ENCODE measurements at places on chromosomes 6 and 20.

- no peak overlapping the region for H3K4me3 ChIP-seq
- no peaks in the 10 kb centered on the region for H3K36me3 ChIP-seq
- no peaks in the 10 kb centered on the region for H3K27me3 ChIP-seq
- no peaks in the 10 kb centered on the region for H3K4me1 ChIP-seq
Observed at GRCh38 chr6:3426927-3427686, 29.7 kb downstream of the SLC22A23 start.

- no peaks in the 10 kb centered on the region for H3K27me3 ChIP-seq
- H3K27ac ChIP-seq = no peak overlapping the region
- H3K36me3 ChIP-seq = no peaks in the 10 kb centered on the region
Observed at GRCh38 chr6:41531591-41532582, 14.3 kb upstream of the FOXP4 start.

GRCh38 chr20:63226042-63226943, 9.4 kb upstream of the BIRC7 start:
- H3K4me1 ChIP-seq = no peaks in the 10 kb centered on the region
- DNase-seq = peak; percentile 69
- no peaks in the 10 kb centered on the region for H3K36me3 ChIP-seq
- H3K27ac ChIP-seq = peak overlapping the region; percentile 33

DNA sequence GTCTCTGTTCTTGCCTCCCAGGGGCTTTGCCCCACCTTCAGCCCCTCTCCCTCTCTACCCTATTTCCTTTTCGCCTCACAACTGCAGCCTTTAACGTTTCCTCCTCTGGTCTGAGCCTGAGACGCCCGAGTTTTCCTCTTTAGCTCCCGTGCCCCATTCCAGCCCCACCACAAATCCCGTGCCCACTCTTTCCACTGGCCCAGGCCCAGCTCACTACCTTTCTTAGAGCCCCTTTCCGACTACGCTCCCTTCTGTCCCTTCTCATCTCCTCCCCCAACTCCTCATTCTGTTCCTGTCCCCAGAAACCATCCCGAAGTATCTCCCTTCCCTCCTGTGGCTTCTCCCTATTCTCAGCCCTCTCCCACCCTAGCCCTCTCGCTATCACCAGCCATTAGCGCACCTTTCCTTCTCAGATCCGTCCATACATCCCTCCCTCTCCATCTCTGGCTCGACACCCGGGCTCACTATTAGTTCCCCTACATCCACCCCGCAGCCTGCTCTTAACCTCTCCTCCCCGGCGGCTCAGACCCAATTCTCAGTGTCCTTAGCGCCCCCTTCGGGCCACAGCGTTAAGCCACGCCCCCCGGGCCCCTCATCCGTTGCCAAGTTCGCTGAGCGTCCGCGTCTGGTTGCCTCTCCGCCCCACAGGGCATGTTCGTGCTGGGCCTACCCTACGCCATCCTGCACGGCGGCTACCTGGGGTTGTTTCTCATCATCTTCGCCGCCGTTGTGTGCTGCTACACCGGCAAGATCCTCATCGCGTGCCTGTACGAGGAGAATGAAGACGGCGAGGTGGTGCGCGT, 2.7 kb downstream of the SLC32A1 start:
- H3K27me3 ChIP-seq = peaks cover 80% of the 10 kb centered on the region
- peak; percentile 94 for DNase-seq
- H3K36me3 ChIP-seq = no peaks in the 10 kb centered on the region
- no peak overlapping the region for H3K27ac ChIP-seq
- H3K4me3 ChIP-seq = no peak overlapping the region

DNA sequence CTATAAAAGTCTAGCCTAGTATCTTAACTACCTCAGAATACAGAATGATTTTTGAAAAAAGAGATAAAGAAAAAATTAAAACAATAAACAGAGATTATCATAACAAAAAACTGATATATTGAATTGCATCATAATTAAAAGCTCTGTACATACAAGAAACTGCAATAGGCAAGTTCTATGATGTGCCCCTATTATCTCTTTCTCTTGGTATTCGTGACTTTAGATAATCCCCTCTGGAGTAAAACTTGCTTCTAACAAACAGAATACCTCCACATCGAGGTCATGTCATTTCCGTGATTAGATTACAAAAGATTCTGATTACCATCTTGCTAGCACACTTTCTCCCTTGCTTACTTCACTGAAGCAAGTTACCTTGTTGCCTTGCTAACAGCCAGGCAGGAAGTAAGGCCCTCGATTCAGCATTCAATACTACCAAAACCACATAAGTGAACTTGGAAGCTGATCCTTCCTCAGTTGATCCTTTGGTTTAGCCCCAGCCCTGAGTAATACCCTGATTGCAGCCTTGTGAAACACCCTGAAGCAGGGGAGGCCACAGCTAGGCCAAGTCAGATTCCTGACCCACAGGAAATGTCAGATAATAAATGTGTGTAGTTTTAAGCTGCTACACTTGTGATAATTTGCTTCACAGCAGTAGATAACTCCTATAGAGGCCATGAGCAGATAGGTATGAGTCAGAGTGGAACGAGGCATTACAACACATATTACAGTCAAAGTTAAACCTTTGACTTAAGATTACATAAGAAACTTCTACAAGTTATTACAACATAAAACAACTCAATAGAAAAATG, 53.7 kb upstream of the TMX4 start:
- no peak overlapping the region for H3K27ac ChIP-seq
- no peaks in the 10 kb centered on the region for H3K36me3 ChIP-seq
- no peaks in the 10 kb centered on the region for H3K4me1 ChIP-seq
- H3K4me3 ChIP-seq = no peak overlapping the region
- no peaks in the 10 kb centered on the region for H3K27me3 ChIP-seq

GRCh38 chr6:38796850-38797249, 81.7 kb downstream of the DNAH8 start:
- no peaks in the 10 kb centered on the region for H3K27me3 ChIP-seq
- no peak for DNase-seq
- peaks cover 1% of the 10 kb centered on the region for H3K4me1 ChIP-seq
- H3K27ac ChIP-seq = no peak overlapping the region
- H3K36me3 ChIP-seq = no peaks in the 10 kb centered on the region

GRCh38 chr6:166438211-166438861, 55.6 kb upstream of the MPC1 start:
- H3K27me3 ChIP-seq = no peaks in the 10 kb centered on the region
- no peak overlapping the region for H3K4me3 ChIP-seq
- H3K36me3 ChIP-seq = no peaks in the 10 kb centered on the region
- H3K27ac ChIP-seq = no peak overlapping the region
- DNase-seq = no peak

DNA sequence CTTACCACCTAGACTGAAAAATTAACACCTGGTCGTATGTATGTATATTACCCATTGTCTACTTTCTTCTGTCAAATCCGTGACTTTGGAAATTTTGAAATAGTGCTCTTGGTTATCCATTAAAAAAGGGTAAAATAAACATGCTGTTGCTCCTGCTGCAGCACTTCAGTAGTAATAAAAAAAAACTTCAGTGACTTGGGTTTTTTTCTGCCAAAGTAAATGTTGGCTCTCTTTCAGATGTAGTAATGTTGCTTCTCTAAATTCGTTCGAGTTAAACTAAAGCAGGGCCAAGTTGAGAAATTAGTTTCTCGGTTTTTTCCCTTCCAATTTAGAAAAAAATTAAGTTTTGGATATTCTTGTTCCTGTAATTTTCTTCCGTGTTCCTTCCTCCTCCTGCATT, 34.2 kb downstream of the JARID2 start:
- H3K4me3 ChIP-seq = no peak overlapping the region
- H3K36me3 ChIP-seq = no peaks in the 10 kb centered on the region
- H3K27ac ChIP-seq = no peak overlapping the region
- no peak for DNase-seq

DNA sequence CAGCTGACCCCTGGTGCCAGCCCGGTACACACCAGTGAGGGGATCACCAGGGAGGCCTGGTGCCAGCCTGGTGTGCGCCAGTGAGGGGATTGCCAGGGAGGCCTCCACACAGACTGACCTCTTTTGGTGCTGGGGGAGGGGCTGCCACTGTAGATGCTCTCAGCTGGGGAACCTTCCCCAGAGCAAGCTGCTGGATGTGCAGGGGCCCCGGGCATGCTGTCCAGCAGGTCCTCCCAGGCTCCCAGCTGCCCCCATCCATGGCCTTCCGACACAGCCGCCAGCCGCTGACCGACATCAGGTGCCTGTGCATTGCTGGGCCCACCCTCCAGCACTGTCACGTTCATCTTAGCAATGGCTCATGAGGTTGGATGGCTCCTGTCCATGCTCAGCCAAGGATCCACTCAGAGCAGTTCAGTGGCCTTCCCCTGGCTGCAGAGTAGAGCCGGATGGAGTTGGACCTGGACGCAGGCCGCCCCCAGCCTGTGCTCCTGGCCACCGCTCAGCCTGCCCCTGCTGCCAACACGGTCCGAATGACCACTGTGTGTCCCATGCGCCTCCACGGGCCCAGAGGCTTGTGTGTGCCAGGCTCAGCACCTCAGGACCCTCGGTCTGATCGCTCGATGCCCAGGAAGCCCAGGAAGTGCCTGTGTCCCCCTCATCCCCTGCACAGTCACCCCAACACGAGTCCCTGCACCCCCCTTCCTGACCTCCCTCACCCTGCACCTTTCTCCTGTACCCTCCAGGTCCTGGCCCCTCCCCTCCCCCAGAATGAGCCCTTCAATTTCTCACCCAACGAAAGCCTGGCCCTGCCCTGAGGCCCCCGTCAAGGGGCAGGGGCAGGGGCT, 95.7 kb downstream of the YTHDF1 start:
- no peak overlapping the region for H3K27ac ChIP-seq
- no peaks in the 10 kb centered on the region for H3K4me1 ChIP-seq
- H3K27me3 ChIP-seq = no peaks in the 10 kb centered on the region
- no peak overlapping the region for H3K4me3 ChIP-seq

GRCh38 chr20:10501402-10501801, 66.3 kb downstream of the SLX4IP start:
- H3K4me3 ChIP-seq = no peak overlapping the region
- no peak overlapping the region for H3K27ac ChIP-seq
- H3K27me3 ChIP-seq = no peaks in the 10 kb centered on the region
- peaks cover 4% of the 10 kb centered on the region for H3K4me1 ChIP-seq
- H3K36me3 ChIP-seq = no peaks in the 10 kb centered on the region

GRCh38 chr6:19713411-19713810, 123.8 kb upstream of the ID4 start:
- no peaks in the 10 kb centered on the region for H3K36me3 ChIP-seq
- no peak for DNase-seq
- no peaks in the 10 kb centered on the region for H3K27me3 ChIP-seq
- peaks cover 5% of the 10 kb centered on the region for H3K4me1 ChIP-seq
- H3K27ac ChIP-seq = no peak overlapping the region
- no peak overlapping the region for H3K4me3 ChIP-seq

DNA sequence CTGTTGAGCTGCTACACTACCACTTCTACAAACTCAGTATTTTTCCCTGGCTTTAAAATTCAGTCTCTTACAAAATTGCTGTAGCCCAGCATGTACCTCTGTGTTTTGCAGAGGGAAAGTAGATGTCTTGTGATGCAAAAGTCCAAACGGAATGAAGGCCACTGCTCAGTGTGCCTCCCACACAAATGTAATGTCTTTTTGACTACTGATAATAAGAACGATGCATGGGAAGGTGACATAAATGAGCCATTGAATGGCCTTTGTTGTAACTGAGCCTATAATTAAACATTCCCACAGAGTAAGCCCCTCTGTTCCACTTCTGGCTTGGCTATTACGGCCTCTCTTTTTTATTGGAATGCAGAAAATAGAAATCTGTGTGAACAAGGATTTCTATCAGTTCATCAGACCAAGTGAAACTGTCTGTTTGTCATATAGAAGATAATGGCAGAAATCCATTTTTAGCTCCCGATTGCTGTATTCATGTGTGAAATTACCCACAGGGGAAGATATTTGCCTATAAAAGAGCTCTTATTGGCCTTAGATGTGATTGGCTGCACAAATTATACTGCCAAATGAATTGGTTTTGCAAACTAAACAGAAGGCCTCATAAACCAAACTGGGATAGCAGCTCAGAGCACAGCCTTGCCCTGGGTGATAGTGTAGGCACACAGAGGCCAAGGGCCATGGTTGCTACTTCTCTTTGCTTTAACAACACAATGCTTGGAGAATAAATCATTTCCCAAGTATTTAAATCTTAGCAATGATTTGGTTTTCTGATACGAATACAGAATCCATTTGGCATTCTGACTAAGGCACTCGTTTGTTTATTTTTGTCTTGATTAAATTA, 241.5 kb upstream of the PLN start:
- no peak overlapping the region for H3K4me3 ChIP-seq
- no peaks in the 10 kb centered on the region for H3K4me1 ChIP-seq
- no peak overlapping the region for H3K27ac ChIP-seq
- DNase-seq = no peak
- no peaks in the 10 kb centered on the region for H3K36me3 ChIP-seq

DNA sequence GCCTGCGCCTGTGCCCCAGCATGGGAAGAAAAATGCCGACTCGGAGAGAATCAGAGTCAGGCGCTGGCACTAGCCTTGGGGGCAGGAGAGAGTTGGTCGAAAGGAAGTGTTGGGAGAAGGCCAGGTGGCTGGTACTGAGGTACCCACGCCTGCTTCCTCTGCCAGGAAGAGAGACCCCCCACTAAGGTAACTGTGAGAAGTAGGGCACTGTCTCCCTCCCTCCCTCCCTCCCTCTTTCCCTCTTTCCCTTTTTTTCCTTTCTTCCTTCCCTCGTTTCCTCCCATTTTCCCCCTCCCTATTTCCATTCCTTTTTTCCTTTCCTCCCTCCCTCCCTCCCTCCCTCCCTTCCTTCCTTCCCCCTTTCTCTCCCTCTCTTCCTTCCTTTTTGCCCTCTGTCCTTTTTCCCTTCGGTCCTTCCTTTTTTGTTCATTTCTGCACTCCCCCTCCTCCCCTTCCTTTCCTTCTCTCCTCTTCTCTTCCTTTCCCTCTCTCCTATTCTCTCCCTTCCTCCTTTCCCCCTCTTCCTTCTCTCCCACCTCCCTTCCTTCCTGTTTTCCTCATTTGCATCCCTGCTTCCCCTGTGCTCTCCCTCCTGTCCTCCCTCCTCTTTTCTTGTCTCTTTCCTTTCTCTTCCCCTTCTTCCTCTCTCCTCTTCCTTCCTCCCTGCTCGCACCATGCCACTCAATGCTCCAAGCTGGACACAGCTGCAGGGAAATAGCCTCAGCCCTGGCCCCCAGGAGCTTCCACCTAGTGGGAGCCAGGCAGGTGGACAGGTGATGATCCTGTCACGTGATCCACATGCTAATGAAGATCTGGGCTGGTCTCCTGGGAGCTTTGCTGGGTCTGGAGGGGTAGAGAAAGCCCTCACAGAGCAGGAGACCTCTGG, 148.0 kb downstream of the DHX35 start:
- no peak overlapping the region for H3K4me3 ChIP-seq
- H3K27me3 ChIP-seq = no peaks in the 10 kb centered on the region
- H3K27ac ChIP-seq = no peak overlapping the region
- peak; percentile 69 for DNase-seq
- H3K4me1 ChIP-seq = peaks cover 2% of the 10 kb centered on the region
- no peaks in the 10 kb centered on the region for H3K36me3 ChIP-seq

GRCh38 chr6:143536461-143536865, 24.9 kb upstream of the FUCA2 start:
- H3K4me1 ChIP-seq = peaks cover 1% of the 10 kb centered on the region
- no peak overlapping the region for H3K27ac ChIP-seq
- no peaks in the 10 kb centered on the region for H3K27me3 ChIP-seq
- peak; percentile 41 for DNase-seq
- no peaks in the 10 kb centered on the region for H3K36me3 ChIP-seq
- H3K4me3 ChIP-seq = peak overlapping the region; percentile 28

GRCh38 chr20:13638496-13639149, at the start of gene TASP1:
TSS of gene TASP1 (minus strand) at chr20:13638932. CDS start at chr20:13630078, 8,854 bp downstream.
- no peaks in the 10 kb centered on the region for H3K36me3 ChIP-seq
- peak; percentile 99 for DNase-seq
- no peak within 1 kb of the TSS for H3K27ac ChIP-seq
- no peaks in the 10 kb centered on the region for H3K4me1 ChIP-seq
- H3K27me3 ChIP-seq = no peaks in the 10 kb centered on the region

- no peaks in the 10 kb centered on the region for H3K27me3 ChIP-seq
- no peaks in the 10 kb centered on the region for H3K36me3 ChIP-seq
- no peak for DNase-seq
Observed at GRCh38 chr6:170136541-170137175, 154.2 kb downstream of the DLL1 start.
